KBM-7 (cell line): ENCODE measurements at places on chromosomes 11 and 22.

DNA sequence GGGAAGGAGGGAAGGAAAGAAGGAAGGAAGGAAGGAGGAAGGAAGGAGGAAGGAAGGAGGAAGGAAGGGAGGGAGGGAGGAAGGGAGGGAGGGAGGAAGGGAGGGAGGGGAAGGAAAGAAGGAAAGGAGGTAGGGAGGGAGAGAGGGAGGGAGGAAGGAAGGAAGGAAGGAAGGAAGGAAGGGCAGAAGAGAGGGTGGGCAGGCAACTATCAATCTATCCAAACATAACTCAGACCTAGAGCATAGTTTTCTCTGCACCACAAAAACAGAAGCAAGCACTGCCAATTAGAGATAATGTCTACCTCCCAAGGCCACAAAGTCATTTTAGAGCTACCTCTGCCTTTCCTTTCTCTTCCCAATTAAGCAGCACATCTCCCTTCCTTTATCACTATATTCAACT, 109.1 kb downstream of the ETS1 start:
- no peak for DNase-seq

- no peak for DNase-seq
These were observed 475.1 kb upstream of the CNTN5 start for GRCh38 chr11:98545544-98546175.

- no peak for DNase-seq
These were observed 6.1 kb upstream of the RNASEH2C start for GRCh38 chr11:65726660-65727059.

GRCh38 chr11:133531971-133532651, at the start of gene OPCML:
Gene OPCML (minus strand): TSS chr11:133532501.
- no peak for DNase-seq

GRCh38 chr22:48393041-48393370, 1434.7 kb downstream of the BRD1 start:
- DNase-seq: no peak

- no peak for DNase-seq
These were observed 70.8 kb upstream of the GNAZ start for GRCh38 chr22:22999523-22999922.

GRCh38 chr22:33860386-33860785, 59.9 kb downstream of the LARGE1 start:
- DNase-seq: no peak

- DNase-seq: no peak
These were observed 37.8 kb upstream of the CCDC179 start for GRCh38 chr11:22898036-22898435.

DNA sequence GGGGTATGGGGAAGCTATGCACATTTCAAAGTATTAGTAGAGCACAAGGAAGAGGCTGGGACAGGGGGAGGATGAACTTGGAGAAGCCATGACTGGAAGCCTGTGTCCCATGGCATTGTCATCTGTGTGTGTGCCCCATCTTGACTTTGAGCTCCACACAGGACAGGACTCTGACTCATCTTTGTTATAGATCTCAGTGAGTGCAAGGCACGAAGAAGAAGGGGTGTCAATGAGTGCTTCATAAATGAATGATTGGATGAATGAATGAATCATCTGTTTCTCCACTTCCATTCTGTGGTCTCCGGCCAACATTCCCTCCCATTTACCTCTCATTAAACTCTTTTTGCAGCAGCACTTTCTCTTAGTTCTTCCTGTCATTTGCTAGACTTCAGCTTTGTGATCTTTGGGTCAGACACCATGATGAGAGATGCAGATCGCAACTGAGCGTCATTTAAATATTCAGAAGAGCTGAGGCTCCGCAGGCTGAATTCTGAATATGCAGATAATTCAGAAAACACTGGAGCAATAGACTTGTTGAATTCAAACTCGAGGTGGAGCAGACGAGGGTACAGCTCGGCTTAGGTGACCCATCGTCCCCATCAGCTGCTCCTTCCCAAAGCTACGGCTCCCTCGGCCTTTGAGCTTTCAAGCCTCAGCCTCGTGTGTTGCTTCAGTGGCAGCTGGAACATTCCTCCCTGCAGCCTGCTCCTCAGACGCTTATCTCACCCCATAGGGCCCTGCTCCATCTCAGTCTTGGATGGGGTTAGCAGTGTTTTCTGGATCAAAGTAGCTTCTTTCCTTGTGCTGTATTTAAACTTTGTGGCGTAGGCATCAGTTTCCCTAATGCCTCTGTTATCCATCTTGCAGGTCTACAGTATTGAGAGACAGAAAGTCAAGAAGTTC, 30.8 kb downstream of the APOL3 start:
- DNase-seq: no peak

GRCh38 chr22:23060612-23061400, 9.5 kb upstream of the GNAZ start:
- DNase-seq: no peak

- DNase-seq: no peak
These were observed 11.0 kb upstream of the PTPRJ start for GRCh38 chr11:47969401-47969800.

DNA sequence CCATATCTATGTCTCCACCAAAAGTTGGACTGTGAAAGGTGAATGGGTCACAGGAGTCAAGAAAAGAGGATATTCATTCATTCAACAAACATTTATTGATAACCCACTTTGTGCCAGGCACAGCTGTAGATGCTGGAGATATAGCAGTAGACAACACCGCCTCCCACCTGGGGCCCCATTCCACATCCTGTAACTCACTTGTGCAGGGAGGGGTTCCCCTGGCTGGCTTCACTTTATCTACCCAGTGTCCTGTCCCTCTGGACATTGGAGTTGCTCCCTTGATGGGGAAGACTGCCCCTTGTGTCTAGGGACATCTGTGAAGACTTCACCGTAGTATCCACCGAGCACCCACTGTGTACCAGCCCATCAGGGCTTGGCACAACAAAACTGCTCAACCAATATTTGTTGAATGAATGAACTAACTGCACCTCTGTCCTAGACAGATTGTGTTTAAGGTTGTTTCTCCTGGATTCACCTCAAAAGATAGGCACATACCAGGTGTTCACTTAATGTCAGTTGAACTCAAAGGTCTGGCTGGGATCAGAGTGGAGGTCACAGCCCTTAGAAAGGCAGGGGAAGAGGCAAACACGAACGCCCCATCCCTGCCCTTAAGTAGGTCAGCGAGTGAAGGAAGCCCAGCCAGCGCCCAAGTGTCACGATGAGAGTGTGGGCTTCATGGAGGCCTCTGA, 1.4 kb upstream of the OVOL1 start:
- no peak for DNase-seq

GRCh38 chr11:67657300-67657699, 6.8 kb upstream of the ACY3 start:
- DNase-seq: no peak

DNA sequence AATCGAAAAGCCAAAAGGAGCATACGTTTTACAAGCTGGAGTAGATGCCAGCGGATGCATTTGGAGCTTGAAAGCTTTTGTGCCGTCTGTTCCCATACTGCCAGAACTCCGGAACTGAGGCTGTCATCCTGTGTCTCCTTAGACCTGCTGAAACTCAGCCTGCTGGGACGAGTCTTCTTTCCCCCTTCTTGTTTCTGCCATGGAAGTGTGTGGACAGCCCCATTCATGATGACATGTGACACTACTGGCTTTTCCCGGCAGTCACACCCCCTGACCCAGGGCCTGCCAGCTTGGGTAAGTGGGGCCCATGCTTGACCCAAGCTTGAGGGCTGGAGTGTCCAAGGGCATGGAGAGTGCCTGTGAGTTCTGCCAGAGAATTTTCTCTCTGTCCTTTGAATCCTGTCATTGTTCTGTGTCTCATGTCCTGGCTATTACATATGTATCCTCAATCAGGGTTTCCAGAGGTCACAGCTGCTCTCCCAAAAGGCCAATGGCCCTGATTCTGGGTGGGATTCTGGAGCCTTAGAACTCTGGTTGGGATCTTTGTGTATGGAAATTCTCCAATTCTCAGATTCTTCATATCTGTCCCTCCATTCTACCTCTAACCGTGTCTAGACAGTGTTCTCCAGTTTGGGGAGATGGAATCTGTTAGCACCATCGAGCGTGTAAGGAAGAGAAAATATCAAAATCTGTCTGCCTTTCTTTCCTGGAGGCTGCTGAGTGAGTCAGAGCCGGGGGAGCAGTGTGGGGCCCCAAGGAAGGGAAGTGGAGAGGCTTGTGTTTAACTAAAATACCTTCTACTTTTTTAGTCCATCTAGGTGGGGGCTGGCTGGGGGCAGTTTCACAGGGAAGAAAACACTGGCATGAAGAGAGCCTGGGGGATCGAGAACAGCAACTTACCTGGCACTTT, 73.2 kb downstream of the KIAA1671 start:
- DNase-seq: peak; percentile 9

- DNase-seq: no peak
These were observed 26.8 kb downstream of the PAK1 start for GRCh38 chr11:77446911-77447629.

DNA sequence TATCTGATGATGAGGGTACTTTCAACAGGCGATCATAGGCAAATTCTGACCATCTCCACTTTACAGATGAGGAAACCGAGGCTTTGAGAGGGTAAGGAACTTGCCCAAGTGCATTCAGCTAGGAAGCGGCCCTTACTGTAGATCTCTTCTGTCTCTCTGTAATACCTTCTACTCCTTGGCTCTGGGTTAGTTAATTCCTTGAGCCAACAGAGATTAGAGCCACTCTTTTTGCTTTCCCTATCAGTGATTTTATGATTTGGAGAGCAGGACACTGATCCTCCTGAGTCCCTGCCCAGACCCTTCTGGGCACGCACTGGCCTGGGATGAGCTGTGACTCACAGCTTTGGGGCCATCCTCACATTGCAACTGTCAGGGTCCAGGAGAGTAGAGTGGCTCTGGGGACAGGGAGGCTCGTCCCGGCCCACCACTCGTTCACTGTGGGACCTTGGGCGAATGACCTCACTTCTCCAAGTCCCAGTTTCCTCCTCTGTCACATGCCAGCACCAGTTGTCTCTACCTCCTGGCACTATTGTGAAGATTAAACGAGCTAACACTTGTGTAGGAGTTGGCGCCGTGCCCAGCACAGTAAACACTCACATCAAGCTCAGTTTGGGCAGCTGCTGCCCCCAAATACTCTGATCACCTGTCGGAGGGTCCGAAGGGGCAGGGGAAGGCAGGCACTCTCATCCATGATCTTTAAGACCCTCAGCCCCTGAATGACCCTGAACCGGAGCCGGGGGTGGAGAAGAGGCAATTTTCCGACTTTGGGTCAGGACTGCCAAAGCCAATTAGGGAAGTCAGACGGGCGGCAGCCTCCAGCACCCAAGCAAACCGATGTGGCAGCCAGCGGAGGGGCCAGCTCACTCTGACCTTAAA, 235.0 kb downstream of the MIAT start:
- no peak for DNase-seq

- DNase-seq: peak; percentile 75
These were observed 50.2 kb downstream of the MYH9 start for GRCh38 chr22:36337365-36338130.

GRCh38 chr11:111231836-111232235, 13.7 kb upstream of the POU2AF2 start:
- DNase-seq: no peak

GRCh38 chr11:110809417-110810199, 97.4 kb upstream of the ARHGAP20 start:
- no peak for DNase-seq

GRCh38 chr11:9139628-9140357, 48.4 kb upstream of the SCUBE2 start:
- DNase-seq: no peak

GRCh38 chr22:18905540-18906409, at the start of gene DGCR6:
Gene DGCR6 (plus strand): TSS chr22:18906320. CDS start chr22:18906375, 55 bp downstream.
- DNase-seq: no peak

GRCh38 chr11:109586789-109587188, 164.8 kb downstream of the C11orf87 start:
- no peak for DNase-seq

- no peak for DNase-seq
These were observed 8.3 kb downstream of the RBM4 start for GRCh38 chr11:66646828-66647227.

DNA sequence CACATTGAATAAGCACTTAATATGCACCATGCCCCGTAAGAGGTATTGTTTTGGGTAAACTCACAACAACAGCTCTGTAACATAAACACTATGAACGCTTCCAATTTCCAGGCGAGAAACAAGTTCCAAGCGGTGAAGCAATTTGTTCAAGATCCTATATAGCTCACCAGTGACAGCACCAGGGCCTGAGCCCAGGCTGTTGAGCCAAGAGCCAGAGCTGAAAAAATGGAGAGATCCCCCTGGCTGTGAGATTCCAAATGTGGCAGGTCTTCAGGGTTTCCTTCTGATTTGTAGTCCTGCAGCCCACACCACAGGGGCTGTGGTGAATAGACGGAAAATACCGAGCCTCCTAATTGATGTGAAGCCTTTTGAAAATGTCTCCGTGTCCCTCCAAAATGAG, 268.0 kb upstream of the KIRREL3 start:
- DNase-seq: no peak

DNA sequence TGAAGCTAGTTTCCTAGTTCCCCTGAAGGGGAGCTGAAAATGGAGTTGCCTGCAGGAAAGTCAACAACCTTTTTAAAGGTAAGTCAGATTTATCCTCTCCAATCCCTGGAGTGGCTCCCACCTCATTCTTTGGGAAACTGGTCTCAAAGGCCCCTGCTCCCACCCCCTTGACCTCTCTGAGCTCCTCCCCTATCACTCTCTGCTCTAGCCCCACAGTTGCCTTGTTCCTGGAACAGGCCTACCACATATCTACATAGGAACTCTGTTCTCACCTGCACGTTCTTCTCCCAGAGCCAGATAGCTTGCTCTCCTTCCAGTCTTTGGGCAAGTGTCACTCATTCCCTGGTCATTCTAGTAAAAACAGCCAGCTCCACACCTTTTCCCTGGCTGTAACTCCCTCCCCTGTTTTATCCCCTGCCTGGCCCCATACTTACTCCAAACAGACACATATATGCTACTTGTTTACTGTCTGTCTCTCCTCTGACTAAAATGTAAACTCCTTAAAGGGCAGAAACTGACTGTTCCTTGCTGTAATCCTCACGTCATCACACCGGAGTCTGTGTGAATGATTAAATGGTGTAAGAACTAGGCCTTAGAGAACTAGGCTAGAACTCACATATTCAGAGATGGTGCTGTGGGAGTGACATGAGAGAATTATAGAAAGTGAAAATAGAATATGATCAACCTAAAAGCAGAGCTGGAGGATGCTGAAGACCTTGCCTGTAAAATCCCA, 53.3 kb downstream of the TCF20 start:
- DNase-seq: no peak

- peak; percentile 32 for DNase-seq
These were observed 2.8 kb downstream of the PDXP start for GRCh38 chr22:37661160-37661924.

- no peak for DNase-seq
These were observed 853.5 kb downstream of the METTL15 start for GRCh38 chr11:28961726-28962125.
